ENCODE measurements at places on chromosomes 2 and 18.

- DNase-seq: no peak
These were observed 3.4 kb downstream of the TFPI start for GRCh38 chr2:187550857-187551256.

DNA sequence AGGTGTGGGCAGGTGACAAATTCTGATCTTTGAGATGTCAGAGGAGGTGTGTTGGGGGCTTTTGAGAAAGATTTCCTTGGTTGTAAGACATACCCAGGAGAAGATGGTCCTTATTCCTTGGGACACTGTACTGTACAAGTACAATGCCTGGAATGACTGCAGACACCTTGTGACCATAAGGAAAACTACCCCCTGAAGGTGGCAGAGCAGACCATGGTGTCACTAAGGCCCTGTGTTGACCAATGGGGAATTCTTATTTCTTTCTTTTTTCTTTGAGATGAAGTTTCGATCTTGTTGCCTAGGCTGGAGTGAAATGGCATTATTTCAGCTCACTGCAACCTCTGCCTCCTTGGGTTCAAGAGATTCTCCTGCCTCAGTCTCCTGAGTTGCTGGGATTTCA, 4.4 kb upstream of the ANKRD29 start:
- no peak for DNase-seq

GRCh38 chr18:58800582-58800981, 64.1 kb upstream of the ZNF532 start:
- no peak for DNase-seq

DNA sequence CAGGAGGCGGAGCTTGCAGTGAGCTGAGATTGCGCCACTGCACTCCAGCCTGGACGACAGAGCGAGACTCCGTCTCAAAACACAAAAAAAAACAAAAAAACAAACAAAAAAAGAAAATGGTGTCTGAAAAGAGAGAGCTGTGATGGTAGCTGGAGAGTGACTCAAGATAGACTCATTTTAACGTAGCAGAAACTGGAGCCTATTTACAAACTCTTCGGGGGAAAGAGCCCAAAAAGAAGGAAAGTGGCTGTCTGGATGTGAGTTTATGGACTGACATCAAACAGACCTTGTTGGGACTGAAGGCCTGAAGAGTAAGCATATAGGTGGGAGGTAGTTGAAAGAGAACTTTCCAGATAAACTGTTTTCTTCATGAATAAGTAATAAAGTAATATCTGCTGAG, 51.8 kb downstream of the LIMS1 start:
- no peak for DNase-seq

- DNase-seq: no peak
These were observed 177.3 kb upstream of the ARL4C start for GRCh38 chr2:234673961-234674759.

DNA sequence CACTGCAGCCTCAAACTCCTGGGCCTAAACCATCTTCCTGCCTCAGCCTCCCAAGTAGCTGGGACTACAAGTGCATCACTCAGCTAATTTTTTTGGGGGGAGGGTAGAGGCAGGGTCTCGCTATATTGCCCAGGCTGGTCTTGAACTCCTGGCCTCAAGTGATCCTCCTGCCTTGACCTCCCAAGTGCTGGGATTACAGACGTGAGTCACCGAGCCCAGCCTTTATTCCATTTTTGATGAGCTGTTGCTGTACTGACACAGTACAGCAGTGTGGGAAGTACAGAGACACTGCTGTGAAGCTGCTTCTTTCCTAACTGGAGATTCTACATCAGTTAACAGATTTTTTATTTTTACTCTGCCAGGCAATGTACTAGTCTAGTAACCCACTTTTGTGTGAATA, 18.8 kb downstream of the PTRHD1 start:
- no peak for DNase-seq

GRCh38 chr2:229943171-229943570, 20.9 kb downstream of the FBXO36 start:
- DNase-seq: no peak

GRCh38 chr2:189506514-189506976, 65.3 kb downstream of the WDR75 start:
- DNase-seq: no peak

Data from stimulated activated CD8-positive, alpha-beta memory T cell treated with anti-CD3 and anti-CD28 coated beads, Interleukin-7, amount 100 ng/mL, for 1 hour (primary cell).